ENCODE measurements at places on chromosomes 3 and 15. TPM values are rescaled to one million over a fixed set of nuclear protein-coding genes. Genes with fewer than 3 reads are reported as not detected.

- H3K4me3 ChIP-seq: no peak overlapping the region
- DNase-seq: no peak
- peaks cover 6% of the 10 kb centered on the region for H3K4me1 ChIP-seq
These were observed 151.9 kb upstream of the UBE2E1 start for GRCh38 chr3:23653647-23654525.

The FXR1 gene
- 196 TPM for total RNA-seq

The P2RY1 gene
- 2.4 TPM for total RNA-seq

GRCh38 chr3:195441476-195441991, 1.3 kb downstream of the ACAP2 start:
- peaks cover 52% of the 10 kb centered on the region for H3K4me1 ChIP-seq
- peak overlapping the region; percentile 86 for H3K27ac ChIP-seq
- H3K27me3 ChIP-seq: no peaks in the 10 kb centered on the region
- H3K4me3 ChIP-seq: peak overlapping the region; percentile 96

The PPP1R14D gene
- total RNA-seq: not detected

The OIP5 gene
- 15.3 TPM for total RNA-seq

The CCR5 gene
- 0.29 TPM for total RNA-seq

GRCh38 chr3:72625602-72626337, 222.5 kb downstream of the SHQ1 start:
- DNase-seq: peak; percentile 65
- H3K4me3 ChIP-seq: no peak overlapping the region
- H3K4me1 ChIP-seq: peaks cover 65% of the 10 kb centered on the region
- peaks cover 2% of the 10 kb centered on the region for H3K36me3 ChIP-seq
- no peaks in the 10 kb centered on the region for H3K27me3 ChIP-seq

GRCh38 chr3:46097691-46098241, 70.5 kb upstream of the XCR1 start:
- peaks cover 45% of the 10 kb centered on the region for H3K4me1 ChIP-seq
- H3K4me3 ChIP-seq: peak overlapping the region; percentile 54
- H3K27me3 ChIP-seq: peaks cover 76% of the 10 kb centered on the region
- peak overlapping the region; percentile 95 for H3K27ac ChIP-seq
- H3K36me3 ChIP-seq: peaks cover 14% of the 10 kb centered on the region

The PRTG gene
- total RNA-seq: 0.25 TPM

The MORC1 gene
- total RNA-seq: not detected

- no peak overlapping the region for H3K27ac ChIP-seq
- DNase-seq: no peak
- H3K4me3 ChIP-seq: no peak overlapping the region
- H3K36me3 ChIP-seq: peaks cover 4% of the 10 kb centered on the region
These were observed 20.1 kb downstream of the DIPK2A start for GRCh38 chr3:143991713-143992112.

GRCh38 chr15:58934521-58934920, 1.0 kb upstream of the SLTM start:
- no peak for DNase-seq
- H3K36me3 ChIP-seq: no peaks in the 10 kb centered on the region
- H3K27ac ChIP-seq: peak overlapping the region; percentile 96
- H3K27me3 ChIP-seq: no peaks in the 10 kb centered on the region
- H3K4me3 ChIP-seq: peak overlapping the region; percentile 93
- peaks cover 26% of the 10 kb centered on the region for H3K4me1 ChIP-seq

The RPN1 gene
- 155 TPM for total RNA-seq

The CCR9 gene
- total RNA-seq: not detected

The MOBP gene
- 0.34 TPM for total RNA-seq

- H3K27me3 ChIP-seq: no peaks in the 10 kb centered on the region
- peaks cover 34% of the 10 kb centered on the region for H3K4me1 ChIP-seq
- no peak for DNase-seq
- H3K36me3 ChIP-seq: peaks cover 17% of the 10 kb centered on the region
- no peak overlapping the region for H3K4me3 ChIP-seq
These were observed 12.6 kb downstream of the CEP152 start for GRCh38 chr15:48798319-48798718.

DNA sequence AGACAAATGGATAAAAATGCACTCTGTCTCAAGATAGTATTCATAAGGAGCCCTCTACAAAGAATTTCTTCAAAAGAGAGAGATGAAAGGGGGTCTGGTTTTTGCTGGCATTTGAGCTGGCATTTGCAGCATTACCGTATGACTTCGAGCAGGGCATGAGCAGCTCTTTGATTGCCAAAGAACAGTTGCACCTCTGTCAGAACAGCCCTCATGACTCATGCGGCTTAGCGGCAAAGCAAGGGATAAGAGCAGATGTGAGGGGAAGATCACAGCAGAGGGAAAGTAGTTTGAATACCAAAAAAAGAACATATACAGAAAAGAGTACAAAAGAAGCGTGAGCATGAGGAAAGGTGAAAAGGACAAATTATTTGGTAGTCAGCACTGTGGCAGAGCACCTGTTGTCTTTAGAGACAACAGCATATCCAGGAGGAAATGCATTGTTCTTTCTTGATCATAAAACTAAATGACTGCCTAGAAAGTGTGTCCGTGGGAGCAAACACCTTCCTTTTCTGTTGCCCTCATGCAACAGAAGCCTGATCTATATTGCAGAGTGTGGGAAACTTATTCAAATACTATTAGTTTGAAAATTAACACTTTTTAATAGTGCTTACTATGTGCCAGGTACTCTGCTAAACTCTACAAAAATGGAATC, 80.5 kb upstream of the SLC24A5 start:
- no peak for DNase-seq
- no peaks in the 10 kb centered on the region for H3K36me3 ChIP-seq
- no peak overlapping the region for H3K27ac ChIP-seq
- no peak overlapping the region for H3K4me3 ChIP-seq
- no peaks in the 10 kb centered on the region for H3K4me1 ChIP-seq
- peaks cover 8% of the 10 kb centered on the region for H3K27me3 ChIP-seq

DNA sequence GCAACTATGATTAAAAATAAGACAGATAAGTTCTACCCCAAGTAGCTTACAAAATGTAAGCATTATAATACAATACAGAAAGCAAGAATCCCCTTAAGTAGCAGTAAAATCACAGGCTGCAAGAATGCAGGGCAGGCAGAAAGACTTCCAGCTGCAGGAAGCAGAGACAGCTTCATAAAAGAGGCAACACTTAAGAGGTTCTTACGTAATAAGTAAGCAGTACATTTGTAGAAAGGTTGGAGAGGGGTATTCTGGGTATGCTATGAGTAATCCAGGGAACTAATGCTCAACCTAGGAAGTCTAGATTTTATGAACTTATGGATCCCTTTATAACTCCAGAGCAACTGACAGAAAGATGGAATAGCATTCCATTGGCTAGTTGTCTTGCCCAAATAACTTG, 151.6 kb downstream of the IL5RA start:
- H3K4me3 ChIP-seq: no peak overlapping the region
- peaks cover 5% of the 10 kb centered on the region for H3K27me3 ChIP-seq
- H3K27ac ChIP-seq: no peak overlapping the region
- no peaks in the 10 kb centered on the region for H3K4me1 ChIP-seq
- no peak for DNase-seq

- H3K4me1 ChIP-seq: peaks cover 54% of the 10 kb centered on the region
- peak overlapping the region; percentile 79 for H3K4me3 ChIP-seq
- peak overlapping the region; percentile 94 for H3K27ac ChIP-seq
- peaks cover 6% of the 10 kb centered on the region for H3K36me3 ChIP-seq
- peak; percentile 76 for DNase-seq
These were observed 559.8 kb upstream of the CBLB start for GRCh38 chr3:106428565-106428994.

GRCh38 chr15:74434263-74435136, 742 bp upstream of the SEMA7A start:
- H3K4me1 ChIP-seq: peaks cover 70% of the 10 kb centered on the region
- no peaks in the 10 kb centered on the region for H3K27me3 ChIP-seq
- peak overlapping the region; percentile 85 for H3K4me3 ChIP-seq
- H3K27ac ChIP-seq: peak overlapping the region; percentile 55

DNA sequence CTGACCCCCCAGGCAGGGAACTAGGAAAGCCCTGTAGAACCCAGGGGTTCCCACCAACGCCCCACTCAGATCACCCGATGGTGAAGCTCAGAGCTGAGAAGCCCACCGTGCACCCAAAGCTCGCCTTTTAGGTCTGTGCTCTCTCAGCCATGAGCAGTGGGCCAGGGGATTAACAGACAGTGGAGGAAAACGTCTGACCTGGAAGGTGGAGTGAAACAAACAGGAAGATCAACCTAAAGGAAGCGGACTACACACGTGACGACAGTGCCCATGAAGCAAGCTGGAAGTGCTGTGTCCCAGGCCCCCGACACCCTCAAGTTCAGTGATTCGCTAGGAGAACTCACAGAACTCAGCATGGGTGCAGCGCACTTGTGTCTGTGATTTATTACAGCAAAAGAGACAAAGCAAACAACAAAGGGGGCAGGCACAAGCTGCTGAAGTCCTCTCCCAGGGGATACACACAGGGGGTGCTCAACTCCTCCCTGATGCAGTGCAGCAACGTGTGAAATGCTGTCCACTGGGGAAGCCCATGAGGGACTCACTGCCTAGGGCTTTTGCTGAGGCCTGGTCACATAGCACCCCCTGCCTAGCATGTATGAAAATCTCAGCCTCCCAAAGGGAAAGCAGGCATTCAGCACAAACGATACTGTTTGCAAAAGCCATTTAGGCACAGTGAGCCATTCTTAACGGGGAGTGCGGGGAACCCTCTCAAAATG, 43.5 kb downstream of the CFAP92 start:
- no peak overlapping the region for H3K4me3 ChIP-seq
- DNase-seq: peak; percentile 14

GRCh38 chr3:155604126-155604525, 140.7 kb downstream of the PLCH1 start:
- no peaks in the 10 kb centered on the region for H3K36me3 ChIP-seq
- no peaks in the 10 kb centered on the region for H3K27me3 ChIP-seq
- H3K4me1 ChIP-seq: peaks cover 9% of the 10 kb centered on the region
- no peak for DNase-seq

GRCh38 chr3:122169911-122170310, 13.6 kb upstream of the CASR start:
- H3K36me3 ChIP-seq: peaks cover 2% of the 10 kb centered on the region
- H3K27ac ChIP-seq: no peak overlapping the region

The AADAC gene
- total RNA-seq: not detected

DNA sequence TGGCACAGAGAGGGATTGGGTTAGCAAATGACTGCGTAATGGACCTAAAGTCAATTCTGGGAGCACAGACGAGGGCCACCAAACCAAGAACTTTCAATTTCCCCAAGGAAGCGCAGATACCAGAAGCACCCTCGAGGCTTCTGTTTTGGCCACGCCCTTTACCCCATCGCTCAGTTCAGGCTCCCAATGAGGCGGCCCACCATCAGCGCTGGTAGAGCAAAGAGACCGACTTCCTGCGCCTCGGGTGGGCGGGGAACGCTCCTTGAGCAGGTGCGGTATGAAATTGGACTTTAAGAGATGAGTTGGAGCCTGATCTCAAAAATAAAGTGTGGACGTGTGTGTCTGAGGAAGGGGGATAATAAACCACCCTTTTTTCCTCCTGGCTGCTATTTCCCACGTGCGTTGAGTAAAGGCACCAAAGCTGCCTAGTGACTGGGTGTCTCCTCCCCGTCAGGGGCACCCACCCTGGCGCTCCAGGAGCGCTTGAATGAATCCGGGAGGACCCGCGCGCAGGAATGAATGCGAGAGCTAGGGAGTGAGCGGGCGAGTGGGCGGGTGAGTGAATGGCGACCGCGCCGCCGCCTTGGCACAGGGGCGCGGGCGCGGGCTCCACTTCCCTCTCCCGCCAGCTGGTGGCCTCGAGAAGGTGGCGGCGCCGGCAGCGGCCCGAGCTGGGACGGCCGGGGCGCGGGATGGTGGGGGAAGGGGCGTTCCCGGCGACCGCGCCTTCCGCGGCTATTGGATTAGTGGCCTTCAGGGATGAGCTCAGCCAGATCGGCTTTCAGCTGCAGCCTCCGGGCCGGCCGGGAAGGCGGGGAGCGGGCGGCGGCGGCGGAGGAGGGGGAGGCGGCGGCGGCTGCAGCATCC, at the start of gene SPSB4:
Gene SPSB4, plus strand, starts transcription at position 772 of the 867 bp plus-strand sequence. CDS start 14,758 bp downstream, outside the sequence.
- DNase-seq: peak; percentile 56
- no peaks in the 10 kb centered on the region for H3K36me3 ChIP-seq
- peaks cover 20% of the 10 kb centered on the region for H3K4me1 ChIP-seq
- H3K27ac ChIP-seq: no peak within 1 kb of the TSS
- H3K27me3 ChIP-seq: peaks cover 81% of the 10 kb centered on the region
- H3K4me3 ChIP-seq: peak within 1 kb of the TSS; percentile 80

The CSPG5 gene
- total RNA-seq: 0.48 TPM

DNA sequence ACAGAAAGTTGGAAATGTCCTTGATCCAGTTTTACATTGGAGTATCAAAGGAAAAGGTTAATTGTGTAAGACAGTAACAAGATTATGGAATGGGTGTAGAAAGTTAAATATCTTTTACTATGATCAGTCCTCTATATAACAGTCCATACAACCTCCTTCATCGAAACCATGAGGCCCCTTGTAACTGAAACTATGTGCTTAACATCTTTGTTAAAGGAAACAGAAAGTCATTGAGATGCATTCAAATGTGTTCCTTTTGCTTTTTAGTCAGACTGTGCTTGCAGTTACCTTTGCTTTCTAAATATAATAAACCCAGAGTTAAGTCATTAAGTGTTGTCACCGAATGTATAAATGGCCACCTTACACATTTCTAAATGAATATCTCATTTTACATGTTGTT, 1298.5 kb downstream of the ROBO2 start:
- no peaks in the 10 kb centered on the region for H3K27me3 ChIP-seq
- DNase-seq: no peak
- no peaks in the 10 kb centered on the region for H3K36me3 ChIP-seq
- H3K27ac ChIP-seq: no peak overlapping the region
- no peaks in the 10 kb centered on the region for H3K4me1 ChIP-seq
- no peak overlapping the region for H3K4me3 ChIP-seq

- H3K27ac ChIP-seq: no peak overlapping the region
- no peaks in the 10 kb centered on the region for H3K27me3 ChIP-seq
- H3K4me3 ChIP-seq: no peak overlapping the region
These were observed 372.3 kb upstream of the IL12A start for GRCh38 chr3:159616234-159616825.

GRCh38 chr3:29319262-29319661, 38.4 kb downstream of the RBMS3 start:
- H3K36me3 ChIP-seq: no peaks in the 10 kb centered on the region
- DNase-seq: no peak
- no peak overlapping the region for H3K27ac ChIP-seq
- no peak overlapping the region for H3K4me3 ChIP-seq
- no peaks in the 10 kb centered on the region for H3K4me1 ChIP-seq

DNA sequence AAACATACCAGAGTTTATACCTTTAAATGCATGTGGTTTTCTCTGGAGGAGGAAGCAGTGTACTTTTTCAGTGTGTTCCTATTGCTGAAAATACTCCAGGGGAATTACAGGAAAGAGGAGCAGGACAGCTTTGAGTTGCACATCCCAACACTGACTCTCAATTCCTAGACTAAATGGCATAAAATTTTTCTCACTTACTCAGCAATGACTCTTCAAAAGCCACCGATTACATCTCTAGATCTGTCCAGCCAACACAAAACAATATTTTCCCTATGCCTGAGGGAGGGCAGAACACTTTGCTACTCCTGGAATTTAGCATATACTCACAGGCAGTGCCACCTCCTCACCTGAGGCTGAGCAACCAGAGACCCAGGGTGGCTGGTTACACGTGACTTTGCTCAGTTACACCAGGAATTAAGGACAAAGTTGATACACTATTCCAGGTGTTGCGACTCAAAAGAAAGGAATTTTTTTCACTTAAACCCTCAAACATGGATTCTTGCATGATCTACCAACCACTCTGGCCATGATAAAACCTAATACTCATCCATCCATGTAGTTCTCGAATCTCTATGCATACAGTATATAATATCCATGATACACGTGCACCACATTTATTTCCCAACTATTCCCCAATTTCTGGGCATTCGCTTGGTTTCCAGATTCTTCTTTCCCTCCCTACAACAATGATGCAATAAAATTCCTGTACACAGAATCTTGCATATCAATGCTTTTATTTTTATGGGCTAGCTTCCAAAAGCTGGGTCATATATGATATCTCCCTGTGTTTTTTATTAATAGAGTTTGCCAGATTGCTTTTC, 194.6 kb downstream of the THRB start:
- H3K27ac ChIP-seq: no peak overlapping the region
- no peaks in the 10 kb centered on the region for H3K27me3 ChIP-seq
- H3K4me3 ChIP-seq: no peak overlapping the region
- no peak for DNase-seq
- H3K36me3 ChIP-seq: no peaks in the 10 kb centered on the region
- H3K4me1 ChIP-seq: no peaks in the 10 kb centered on the region

Data from activated T-cell treated with anti-CD3 and anti-CD28 coated beads, Interleukin-2, amount 50 U/mL, for 72 hours (primary cell).